ENCODE measurements at places on chromosomes 2 and 18. TPM values are rescaled to one million over a fixed set of nuclear protein-coding genes. Genes with fewer than 3 reads are reported as not detected.

The GPAT2 gene
- not detected for total RNA-seq

The SULT1C4 gene
- total RNA-seq: not detected

The ALPG gene
- total RNA-seq: 0.15 TPM

The KATNAL2 gene
- 3.3 TPM for total RNA-seq

The CIB4 gene
- 0.34 TPM for total RNA-seq

The DLX2 gene
- 0.67 TPM for total RNA-seq

The NEU2 gene
- not detected for total RNA-seq

The PDE11A gene
- total RNA-seq: 0.47 TPM

The CHRNA1 gene
- total RNA-seq: not detected

The SRD5A2 gene
- total RNA-seq: 0.01 TPM

The FZD7 gene
- total RNA-seq: 5.4 TPM

The CCDC150 gene
- 4.9 TPM for total RNA-seq

The CCBE1 gene
- total RNA-seq: 10.4 TPM

The KIAA2012 gene
- total RNA-seq: not detected

The GPR35 gene
- 0.97 TPM for total RNA-seq

The PSMA8 gene
- total RNA-seq: not detected

The MYO7B gene
- total RNA-seq: 0.19 TPM

The IL1B gene
- 0.24 TPM for total RNA-seq

The SPTBN1 gene
- total RNA-seq: 128 TPM

The IL1A gene
- total RNA-seq: 0.16 TPM

The SLC35F5 gene
- 44.2 TPM for total RNA-seq

The TRIM43 gene
- total RNA-seq: 0.07 TPM

The GAL3ST2 gene
- total RNA-seq: 0.34 TPM

The ACMSD gene
- total RNA-seq: not detected

The STK25 gene
- total RNA-seq: 91.2 TPM

The DNAH6 gene
- 0.14 TPM for total RNA-seq

The HOXD9 gene
- total RNA-seq: 1.7 TPM

The LRP2 gene
- total RNA-seq: 0.01 TPM

The ANKRD53 gene
- total RNA-seq: 0.11 TPM

The ALPP gene
- 0.75 TPM for total RNA-seq

The ANO7 gene
- 2.5 TPM for total RNA-seq

The TRAPPC12 gene
- 65.8 TPM for total RNA-seq

The VIL1 gene
- total RNA-seq: 0.17 TPM

The SPP2 gene
- not detected for total RNA-seq

The TLX2 gene
- 0.44 TPM for total RNA-seq

The PRKAG3 gene
- total RNA-seq: not detected

The HNRNPA3 gene
- total RNA-seq: 382 TPM

The IWS1 gene
- 47.1 TPM for total RNA-seq

The NCOA1 gene
- total RNA-seq: 9.9 TPM

The TXNDC2 gene
- total RNA-seq: 0.10 TPM

The C2orf66 gene
- 0.06 TPM for total RNA-seq

The FOXI3 gene
- not detected for total RNA-seq

The UGT1A8 gene
- not detected for total RNA-seq

The SLC8A1 gene
- total RNA-seq: 0.40 TPM

The KCNIP3 gene
- 2.4 TPM for total RNA-seq
